ENCODE measurements at places on chromosomes 12 and 14.

GRCh38 chr12:102509123-102509626 lies 28.8 kb upstream of the IGF1 start:
- no peak for DNase-seq

DNA sequence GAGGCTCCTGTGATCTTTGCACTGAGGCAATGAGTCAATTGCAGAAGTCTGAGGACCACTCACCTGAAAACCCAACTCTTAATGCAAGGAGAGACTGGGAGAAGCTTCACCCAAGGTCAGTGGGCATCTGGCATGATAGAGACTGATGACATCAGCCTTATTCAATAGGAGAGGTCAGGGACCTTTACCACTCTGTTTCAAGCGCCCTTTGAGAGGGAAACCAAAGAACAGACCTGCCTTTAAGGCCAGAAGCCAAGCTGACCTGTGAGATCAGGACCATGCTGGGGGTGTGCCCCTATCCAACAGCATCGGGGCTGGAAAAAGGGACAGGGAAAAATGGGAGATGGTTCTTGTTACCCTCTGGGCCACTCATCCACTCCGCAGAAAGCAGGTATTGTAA lies 83.3 kb upstream of the FOXN3 start:
- DNase-seq, result no peak

DNA sequence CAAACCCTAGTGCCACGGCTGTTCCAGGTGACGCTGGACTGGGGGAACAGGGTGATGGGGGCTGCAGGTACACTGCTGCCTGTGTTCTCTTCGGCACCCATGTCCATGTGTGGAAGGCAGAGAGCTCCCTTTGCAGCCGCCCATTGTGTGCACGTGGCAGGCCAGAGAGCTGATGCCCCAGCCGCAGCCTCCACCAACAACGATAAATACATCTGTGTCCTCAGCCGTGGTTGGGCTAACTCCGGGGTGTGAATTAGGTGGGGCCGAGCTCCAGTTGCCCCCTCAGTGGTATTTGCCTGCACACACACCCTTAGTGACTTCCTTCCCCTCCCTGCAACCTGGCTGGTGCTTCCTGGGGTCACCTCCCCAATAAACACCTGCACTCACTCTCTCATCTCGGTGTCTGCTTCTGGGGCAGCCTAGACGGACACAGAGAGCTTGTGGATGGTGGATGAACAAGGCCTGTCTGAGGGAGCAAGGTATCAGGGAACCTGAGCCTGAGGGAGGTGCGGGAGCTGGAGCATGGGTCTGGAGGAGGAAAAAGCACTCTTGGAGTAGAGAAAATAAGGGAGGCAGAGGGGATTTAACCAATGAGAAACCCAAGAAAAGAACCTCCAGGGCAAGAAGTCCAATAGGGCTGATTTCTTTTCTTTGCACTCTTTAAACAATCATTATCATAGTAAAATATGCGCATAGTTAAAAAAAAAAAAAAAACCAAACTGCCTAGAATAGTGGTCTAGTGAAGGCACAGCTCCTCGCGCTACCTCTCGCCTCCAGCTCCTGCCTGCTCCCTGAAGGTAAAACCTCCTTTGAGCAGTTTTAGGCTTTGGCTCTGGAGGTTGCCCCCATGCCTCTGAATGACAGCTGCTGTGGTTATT lies 112.6 kb downstream of the ZNF664 start:
- no peak for DNase-seq

GRCh38 chr12:8080120-8080519 lies 2.0 kb upstream of the NECAP1 start:
- DNase-seq, result no peak

GRCh38 chr14:28340816-28341215 lies 425.8 kb upstream of the FOXG1 start:
- no peak for DNase-seq

DNA sequence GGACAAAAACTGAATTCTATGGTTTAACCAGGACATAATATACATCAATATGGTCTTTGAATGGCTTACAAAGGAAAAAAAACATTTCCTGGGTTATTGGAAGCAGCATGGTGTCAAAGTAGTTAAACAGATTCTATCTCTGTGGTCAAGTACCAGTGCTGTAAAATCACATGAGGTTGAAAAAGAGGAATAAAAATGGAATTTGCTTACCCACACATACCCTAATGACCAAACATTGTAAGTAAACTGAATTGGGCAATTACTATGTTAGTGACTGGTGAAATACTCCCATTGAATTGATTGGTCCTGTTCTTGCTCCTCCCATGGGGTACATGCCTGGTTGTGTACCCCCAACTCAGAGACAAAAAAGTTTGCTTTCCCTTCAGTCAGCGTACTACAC lies 19.6 kb downstream of the IFNG start:
- no peak for DNase-seq

DNA sequence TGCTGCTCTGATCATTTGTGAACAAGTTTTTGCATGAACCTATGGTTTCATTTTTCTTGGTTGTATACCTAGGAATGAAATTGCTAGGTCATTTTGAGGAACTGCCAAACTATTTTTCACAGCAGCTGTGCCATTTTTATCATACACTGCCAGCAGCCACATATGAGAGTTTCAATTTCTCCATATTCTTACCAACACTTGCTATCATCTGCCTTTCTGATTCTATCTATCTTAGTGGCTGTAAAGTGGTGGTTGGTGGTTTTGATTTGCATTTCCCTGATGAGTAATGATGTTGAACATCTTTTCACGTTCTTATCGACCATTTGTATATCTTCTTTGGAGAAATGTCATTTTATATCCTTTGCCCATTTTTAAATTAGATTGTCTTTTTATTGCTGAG lies 146.1 kb downstream of the C12orf75 start:
- no peak for DNase-seq

DNA sequence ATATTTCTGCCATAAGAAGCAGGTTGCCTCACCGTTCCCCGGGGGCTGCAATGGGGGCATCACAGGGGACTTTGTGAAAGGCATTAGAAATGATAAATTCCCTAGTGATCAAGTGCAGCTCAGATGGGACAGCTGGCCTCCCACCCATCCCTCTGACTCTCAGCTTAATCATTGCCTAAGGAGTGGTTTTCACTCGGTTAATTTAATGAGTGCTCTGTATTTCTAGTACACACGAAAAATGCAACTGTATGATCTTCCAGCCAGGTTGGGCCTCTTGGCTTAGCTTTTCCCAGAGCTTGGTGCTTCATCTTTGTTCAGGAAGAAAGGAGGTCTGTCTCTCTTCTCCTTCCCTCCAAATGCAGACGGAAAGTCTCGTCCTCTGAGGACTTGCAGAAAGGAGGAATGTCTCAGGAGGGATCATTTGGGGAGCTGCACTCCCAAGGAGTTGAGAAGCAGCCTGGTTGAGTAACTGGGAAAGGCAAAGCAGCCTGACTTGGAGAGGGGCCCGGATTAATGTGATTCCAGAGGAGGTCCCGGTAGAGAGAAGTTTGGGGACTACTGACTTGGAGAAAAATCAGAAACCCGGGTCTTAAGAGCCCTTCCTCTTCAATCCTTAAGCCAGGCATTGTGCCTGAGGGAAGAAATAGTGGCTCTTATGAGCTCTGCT lies 7.2 kb downstream of the CD9 start:
- no peak for DNase-seq

- peak; percentile 43 for DNase-seq
These were observed 890 bp downstream of the SPTLC2 start for GRCh38 chr14:77615361-77616132.

DNA sequence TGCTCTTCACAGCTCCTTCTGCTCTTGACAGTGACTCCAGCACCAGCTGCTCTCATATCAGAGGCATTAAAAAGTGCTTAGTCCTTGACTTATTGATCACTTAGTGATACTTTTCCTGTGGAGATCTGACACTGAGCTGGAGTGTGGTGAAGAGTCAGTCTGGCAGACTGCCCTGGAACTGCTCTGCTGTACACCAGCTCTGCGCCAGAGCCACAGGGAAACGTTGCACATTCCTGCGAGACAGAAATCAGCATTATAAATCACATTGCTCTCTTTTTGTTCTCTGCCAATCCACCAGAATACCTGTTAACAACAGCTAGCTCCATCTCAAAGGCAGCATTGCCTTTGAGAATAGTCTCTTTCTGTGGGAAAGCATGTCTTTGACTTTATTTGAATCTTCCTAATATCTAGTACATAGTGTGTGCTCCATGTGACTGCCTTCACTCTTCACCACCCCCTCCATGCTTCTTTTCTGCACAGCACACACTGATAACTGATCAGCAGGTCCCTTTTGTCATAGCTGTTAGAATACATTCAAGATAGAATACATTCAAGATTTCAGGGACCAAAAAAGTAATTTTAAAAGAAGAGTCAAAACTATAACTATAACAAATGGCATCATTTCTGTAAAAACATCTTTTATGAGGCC lies 48.2 kb upstream of the VSX2 start:
- DNase-seq, result no peak

DNA sequence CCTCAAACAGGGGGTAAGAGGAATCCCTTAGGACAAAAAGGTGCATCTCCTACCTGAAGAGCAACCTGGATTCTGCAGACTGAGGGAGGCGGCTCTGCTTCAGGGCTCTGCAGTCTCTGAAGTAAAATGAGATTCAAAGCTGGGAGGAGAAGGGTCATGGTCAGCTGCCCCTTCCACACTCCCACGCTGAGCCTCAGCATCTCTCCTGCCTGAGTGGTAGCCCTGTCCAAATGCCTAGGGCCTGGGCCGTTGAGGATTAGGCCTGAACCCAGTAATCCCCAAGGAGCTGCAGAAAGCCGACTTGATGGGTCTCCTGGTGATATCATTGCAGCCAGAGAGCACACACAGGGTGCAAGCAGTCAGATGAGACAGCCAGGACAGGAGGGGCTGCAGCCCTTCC lies 18.9 kb downstream of the PHLDA1 start:
- DNase-seq, result no peak

DNA sequence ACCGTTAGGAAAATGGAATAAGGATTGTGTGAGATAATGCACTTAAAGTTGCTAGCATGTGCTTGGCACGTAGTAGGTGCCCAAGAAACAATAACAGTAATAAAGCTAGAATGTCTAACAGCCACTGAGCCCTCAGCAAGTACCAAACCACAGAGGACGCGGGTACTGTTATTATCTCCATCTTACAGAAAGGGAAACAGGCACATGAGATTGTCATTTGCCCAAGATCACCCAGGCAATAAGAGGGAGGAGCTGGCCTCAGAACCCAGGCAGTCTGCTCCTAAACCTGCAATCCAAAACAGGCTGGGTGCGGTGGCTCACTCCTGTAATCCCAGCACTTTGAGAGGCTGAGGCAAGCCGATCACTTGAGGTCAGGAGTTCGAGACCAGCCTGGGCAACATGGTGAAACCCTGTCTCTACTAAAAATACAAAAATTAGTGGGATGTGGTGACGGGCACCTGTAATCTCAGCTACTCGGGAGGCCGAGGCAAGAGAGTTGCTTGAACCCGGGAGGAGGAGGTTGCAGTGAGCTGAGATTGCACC lies 5.1 kb upstream of the SDS start:
- DNase-seq, result no peak

GRCh38 chr12:18320036-18320617 lies 58.8 kb downstream of the PIK3C2G start:
- DNase-seq, result peak; percentile 22

DNA sequence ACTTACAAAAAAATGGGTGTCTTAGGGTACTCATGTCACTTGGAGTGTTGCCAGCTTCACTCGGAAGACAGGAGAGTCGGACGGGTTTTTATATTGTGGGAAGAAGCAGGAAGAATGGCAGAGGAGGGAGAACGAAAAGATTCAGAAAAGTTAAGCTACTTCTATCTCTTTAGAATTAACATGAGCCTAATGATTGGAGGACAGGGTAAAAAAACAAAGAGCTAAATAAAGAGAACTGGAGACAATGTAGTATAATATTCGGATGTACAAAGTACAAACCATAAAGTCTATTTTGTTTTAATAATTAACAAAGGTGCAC lies 43.9 kb downstream of the EFCAB11 start:
- no peak for DNase-seq

- no peak for DNase-seq
These were observed 188.1 kb downstream of the ERC1 start for GRCh38 chr12:1179128-1179527.

DNA sequence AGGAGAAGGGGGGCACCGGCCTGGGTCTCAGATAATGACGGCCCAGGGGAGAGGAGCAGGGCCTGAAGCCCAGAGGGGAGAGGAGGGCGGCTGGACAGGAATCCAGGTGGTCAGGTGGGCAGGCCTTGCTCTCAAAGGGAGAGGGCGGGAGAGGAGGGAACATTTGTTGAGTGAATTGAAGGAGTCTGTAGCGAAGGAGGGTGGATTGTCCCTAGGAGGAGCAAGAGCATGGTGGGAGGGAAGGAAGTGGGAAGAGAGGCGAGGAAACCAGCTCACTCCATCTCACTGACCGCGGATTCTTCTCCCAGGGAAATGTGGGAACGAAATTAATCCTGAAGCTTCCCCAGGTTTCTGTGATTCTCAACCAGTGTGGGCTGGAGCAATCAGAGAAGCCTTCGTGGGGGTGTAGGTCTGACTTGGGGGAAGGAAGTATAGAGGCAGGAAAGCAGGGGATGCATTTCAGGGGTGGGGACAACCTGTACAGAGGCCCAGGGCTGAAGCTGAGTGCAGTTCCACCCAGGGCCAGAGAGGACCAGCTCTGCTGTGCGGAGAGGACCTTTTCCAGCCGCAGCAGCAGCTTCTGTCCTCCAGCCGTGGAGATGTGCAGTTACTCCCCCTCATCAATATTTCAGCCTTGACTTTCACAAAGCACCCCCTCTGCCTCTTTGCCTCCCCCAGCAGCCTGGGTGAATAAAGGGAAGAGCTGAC lies 100.9 kb downstream of the CHST11 start:
- no peak for DNase-seq

GRCh38 chr12:116366456-116366776 lies 88.9 kb upstream of the MED13L start:
- peak; percentile 69 for DNase-seq

DNA sequence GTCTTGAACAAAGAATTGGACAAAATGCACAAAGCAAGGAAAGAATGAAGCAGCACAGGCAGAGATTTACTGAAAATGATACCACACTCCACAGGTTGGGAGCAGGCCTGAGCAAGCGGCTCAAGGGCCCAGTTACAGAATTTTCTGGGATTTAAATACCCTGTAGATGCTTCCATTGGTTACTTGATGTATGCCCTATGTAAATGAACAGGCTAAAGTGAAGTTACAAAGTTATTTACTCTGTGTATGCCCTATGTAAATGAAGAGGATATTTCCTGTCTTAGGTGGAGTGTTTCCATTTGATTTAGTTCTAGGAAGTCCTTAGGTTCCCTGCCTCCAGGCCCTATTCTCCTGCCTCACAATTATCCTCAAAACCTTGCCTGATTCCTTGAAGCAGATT lies 36.6 kb downstream of the TMX1 start:
- no peak for DNase-seq

DNA sequence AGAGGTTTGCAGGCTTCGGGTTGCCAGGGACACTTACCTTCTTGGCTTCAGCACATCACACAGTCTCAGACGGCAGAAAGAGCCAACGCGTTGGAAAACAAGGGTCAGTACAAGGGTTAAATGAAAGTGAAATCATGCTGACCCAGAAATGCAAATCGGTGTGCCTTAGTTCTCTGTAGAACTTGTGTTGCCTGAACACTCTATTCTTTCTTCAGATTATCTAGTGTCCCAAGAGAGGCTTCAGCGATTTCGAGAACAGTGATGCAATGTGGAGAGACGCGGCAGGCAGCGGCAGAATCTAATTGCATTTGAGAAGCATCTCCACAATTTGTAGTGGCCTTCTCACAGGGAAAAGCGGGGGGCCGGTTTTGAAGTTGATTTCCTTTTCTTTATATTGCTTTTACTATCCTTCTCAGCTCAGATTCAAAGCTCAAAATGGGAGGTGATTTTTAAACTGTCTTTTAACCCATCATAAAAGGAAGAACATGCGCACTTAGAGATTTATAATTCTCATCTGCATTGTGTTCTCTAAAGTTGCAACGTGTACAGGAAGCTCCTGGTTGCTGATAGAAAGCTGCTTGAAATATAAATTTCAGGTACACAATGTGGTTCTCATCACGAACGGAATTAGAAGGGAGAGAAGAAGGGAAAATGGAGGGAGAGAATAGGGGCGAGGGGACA lies 67.8 kb upstream of the EGLN3 start:
- DNase-seq, result no peak
